RPMI8226 (cell line): ENCODE measurements at places on chromosomes 12 and 14.
A peak's percentile ranks its signal among the peaks of the same experiment; 100 is the strongest.

DNA sequence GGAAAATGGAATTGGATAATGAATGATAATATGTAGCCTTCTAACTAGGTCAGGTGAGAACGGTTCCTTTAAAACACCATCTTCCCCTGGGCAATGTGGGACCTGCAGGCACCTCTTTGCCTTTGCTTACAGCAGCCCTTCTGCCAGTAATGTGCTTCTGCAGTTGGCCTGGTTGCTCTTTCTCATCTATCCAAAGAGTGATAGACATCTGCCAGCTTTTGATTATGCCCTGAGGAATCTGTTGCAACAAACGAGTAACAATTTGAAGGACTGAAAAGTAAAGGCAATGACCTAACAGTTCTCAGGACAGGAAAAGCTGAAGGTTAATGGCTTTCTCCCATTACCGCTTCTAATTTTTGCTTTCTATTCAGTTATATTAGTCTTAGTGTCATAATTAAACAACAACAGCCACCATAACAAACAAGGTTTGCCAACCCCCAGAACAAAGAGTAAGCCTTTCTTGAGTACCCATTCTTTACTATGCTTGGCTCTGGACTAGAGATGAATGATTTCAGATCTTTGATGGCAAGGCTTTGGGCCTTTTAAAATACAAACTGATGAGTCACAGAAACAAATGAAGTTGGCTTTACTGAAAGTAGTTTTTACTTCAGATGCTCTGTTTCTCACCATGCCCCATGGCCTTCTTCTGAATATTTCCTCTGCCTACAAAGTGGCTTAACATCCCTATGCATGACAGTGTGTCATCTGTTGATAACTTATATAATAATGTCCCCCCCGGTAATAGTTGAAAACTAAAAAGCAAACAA, 76.1 kb upstream of the KRR1 start:
- DNase-seq: no peak

GRCh38 chr14:51317373-51317772, 77.3 kb downstream of the TMX1 start:
- DNase-seq: no peak

GRCh38 chr12:121238604-121239350, 28.8 kb downstream of the P2RX4 start:
- DNase-seq: peak; percentile 39

- DNase-seq: no peak
Observed at GRCh38 chr12:68899251-68899771, 33.7 kb downstream of the CPM start.

DNA sequence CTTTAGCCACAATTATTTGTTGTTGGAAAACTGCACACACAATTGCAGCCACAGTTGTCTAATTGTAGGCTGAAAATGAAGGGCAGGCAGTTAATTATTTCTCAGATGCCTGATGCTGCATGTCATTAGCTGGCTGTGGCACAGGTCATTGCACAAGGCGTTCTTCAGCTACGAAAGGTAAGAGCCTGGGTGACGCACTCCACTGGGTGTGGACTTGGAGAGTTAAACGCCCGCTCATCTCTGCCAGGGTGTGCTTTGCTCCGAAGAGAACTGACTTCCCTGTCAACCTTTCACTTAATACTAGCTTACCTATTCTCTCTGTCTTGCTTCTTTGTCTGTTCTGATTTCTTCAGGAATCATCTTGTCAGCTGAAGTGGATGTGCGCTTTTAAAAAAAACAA, 91.4 kb upstream of the CPM start:
- DNase-seq: no peak

DNA sequence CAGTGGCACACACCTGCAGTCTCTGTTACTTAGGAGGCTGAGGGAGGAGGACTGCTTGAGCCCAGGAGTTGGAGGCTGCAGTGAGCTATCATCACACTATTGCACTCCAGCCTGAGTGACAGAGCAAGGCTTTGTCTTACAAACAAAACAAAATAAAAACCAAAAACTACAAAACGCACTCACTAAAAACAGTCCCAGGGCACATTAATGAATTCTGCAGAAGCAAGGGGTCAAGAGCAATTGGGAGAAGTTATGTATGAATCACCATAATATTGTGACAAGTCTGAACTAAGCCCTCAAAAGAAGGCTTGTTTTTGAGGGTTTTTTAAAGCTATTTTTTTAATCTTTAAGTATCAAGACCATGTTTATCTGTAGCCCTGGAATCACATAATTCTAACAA, 201.1 kb downstream of the MED13L start:
- DNase-seq: no peak

DNA sequence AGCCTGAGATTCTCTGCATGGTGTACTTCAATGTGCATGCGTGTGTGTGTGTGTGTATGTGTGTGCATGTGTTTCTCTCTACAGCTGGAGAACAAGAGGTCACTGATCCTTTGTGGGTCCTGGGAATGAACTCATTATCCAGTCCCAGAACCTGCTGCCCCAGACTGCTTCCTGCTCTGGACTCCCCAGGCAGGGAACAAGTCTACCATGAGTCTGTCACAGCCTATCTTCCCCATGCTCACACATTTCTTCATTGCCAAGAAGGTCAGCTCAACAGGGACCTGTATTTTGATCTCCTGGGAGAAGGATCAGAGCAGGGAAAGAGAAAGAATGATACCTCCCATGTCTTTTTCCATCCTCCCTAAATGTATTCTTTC, 2.9 kb upstream of the AGAP2 start:
- no peak for DNase-seq
